CD4-positive, alpha-beta T cell treated with Interferon gamma for 1 hour (primary cell): ENCODE measurements at places on chromosomes 6 and 20.

DNA sequence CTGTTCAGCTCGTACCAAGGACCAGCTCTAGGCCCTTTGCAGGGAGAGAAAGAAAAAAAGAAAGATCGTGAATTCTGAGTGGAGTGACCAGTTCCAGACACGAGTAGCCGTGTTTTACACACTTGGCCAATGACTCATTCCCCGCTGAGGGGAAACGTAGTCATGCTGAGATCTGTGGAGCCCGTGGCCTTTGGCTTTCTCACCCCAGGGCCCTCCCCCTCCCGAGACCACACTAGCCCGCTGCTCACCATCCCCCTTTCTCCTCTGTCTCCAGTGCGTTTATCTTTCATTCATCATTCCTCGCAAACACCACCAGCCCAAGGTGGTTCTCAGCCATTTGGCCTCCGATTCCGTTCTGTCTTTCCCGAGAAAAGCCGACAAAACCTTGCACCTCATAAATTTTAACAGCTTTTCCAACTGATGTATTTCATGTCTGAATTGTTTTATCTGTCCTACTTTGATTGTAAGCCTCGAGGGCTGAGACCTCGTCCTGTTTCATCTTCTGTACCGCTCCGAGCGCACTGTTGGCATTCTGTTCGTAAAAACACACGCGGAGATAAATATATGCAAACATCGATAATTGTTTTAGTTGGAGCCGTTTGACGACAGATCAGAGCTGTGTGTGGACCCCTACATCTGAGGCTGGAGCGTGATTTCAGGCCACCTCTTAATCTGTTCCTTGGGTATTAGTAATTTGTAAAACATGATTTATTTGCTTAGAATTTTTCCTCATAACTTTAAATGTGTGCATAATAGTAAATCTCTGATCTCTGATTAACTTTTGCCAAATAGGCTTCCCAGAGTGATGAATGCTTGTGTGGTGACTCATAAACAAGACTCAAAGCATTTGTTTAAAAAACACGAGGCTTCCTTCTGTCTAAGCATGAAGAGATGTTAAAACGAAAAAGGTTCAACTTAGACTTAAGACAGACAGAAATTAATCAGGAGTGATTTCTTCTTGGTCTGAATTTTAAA lies 336.6 kb downstream of the CDH4 start:
- no peak for DNase-seq

DNA sequence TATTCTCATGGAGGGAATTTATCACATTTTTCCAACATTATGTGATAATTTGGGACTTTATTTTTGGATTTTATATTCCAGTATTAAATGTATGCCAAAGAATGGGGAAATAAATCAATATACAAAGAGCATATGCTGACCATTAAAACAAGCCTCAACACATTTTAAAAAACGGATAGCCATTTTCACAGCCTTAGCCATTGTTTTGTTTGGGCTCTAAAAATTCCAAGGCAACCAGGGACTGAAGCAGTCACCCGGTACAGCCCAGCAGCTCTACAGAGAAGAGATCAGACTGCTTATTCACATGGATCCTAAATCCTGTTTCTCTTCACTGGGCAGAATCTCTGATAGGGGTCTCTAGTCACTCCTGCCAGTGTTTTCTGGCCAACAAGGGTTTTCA lies 150.2 kb upstream of the OGFRL1 start:
- no peak for DNase-seq

DNA sequence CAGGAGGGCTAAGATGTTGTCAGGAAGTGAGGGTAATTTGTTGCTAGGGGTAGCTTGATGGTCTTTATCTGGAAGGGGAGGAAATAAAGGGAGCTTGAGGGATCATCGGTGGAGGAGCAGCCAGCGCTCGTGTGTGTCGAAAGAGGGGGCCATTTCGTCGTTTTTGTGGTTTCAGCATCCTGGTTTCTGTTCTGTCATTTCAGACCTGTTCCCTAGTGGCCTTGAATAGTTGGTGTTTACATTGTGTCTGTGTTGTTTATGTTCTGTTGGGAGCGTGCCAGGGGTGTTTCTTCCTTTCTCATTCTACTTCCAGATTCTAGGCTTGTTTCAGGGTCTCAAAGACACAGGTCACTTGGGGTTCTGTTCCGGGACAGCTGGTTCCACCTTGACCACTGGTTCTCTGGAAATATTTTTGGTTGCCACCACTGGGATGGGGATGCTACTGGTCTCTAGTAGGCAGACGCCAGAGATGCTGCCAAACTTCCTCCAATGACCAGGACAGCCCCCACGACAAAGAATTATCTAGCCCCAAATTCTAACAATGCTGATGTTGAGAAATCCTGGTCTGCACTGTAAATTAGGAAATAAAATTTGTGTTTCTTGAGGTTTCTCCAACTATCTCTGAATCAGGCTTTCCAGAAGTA lies 113.9 kb upstream of the NAA20 start:
- DNase-seq = peak; percentile 50

- DNase-seq = no peak
Observed at GRCh38 chr20:48632825-48633619, 194.8 kb downstream of the PREX1 start.

GRCh38 chr6:152094992-152095592 lies 287.6 kb downstream of the ESR1 start:
- peak; percentile 67 for DNase-seq

- no peak for DNase-seq
Observed at GRCh38 chr6:14671261-14671681, 553.7 kb downstream of the CD83 start.

GRCh38 chr6:163338671-163339405 lies 75.7 kb upstream of the QKI start:
- DNase-seq = no peak

DNA sequence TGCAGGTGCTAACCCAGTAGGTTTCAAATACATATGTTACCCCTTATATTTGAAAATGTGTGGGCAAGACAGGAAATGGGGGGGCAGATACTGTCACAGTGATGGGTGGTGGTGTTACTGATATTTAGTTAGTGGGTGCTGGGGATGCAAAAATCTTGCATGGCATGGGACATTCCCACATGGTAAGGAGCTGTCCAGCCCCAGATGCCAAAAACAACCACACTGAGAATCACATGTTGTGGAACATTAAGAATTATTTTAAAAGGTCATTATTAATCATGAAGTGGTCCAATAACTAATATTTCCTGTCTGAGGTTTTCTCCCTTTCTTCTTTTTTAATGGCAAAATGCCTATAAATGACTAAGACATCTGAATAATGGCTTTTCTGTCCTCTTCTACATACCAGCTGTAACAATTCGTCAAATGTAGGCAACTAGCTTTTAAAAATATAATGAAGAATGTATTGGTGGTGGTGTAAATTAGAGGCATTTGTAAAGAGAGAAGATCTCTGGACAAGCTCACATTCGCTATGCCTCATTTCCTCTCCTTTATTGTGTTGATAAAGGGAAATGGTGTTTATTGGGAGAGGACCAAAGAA lies 57.3 kb upstream of the SLC35B3 start:
- no peak for DNase-seq

DNA sequence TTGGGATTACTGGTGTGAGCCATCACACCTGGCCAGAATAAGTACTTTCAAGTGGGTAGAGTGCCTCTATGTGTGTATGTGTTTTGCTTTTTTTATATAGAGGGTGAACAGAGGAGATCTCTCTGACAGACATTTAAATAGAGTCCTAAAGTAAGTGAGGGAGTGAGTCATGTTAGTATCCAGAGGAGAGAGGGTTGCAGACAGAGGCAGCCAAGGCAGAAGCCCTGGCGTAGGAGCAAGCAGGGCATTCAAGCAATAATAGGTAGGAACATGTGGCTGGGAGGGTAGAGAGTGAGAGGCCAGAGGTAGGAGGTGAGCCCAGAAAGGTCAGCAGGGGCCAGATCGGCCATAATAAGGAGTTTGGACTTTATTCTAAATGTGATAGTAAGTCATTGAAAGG lies 48.9 kb downstream of the PHF20 start:
- no peak for DNase-seq
